ENCODE measurements at places on chromosomes 3 and 15.

- no peak for DNase-seq
These were observed 181.0 kb downstream of the SI start for GRCh38 chr3:164897342-164897741.

DNA sequence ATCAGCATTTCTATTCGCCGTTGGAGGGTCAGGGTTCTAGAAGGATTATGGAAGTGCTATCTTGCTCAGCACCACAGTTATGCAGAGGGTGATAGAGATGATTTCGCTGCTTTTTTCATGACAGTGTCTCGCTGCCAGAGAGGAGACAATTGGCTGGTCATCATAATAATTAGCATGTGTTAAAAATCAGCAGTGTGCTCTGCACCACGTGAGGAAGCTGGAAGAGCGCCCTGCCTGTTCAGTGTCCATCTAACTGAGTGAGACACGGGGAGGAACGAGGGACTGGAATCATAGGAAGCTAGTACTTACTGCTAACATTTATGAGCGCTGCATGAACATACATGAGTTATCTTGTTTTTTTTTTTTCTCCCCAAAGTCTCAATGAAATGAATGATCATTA, 116.2 kb upstream of the PLAAT1 start:
- no peak for DNase-seq

- no peak for DNase-seq
These were observed 17.9 kb upstream of the SPPL2A start for GRCh38 chr15:50783411-50783810.

- DNase-seq, result no peak
These were observed 84.9 kb upstream of the SPATA12 start for GRCh38 chr3:56975567-56975966.

GRCh38 chr15:25501828-25502446, 63.1 kb upstream of the UBE3A start:
- DNase-seq, result no peak

- no peak for DNase-seq
These were observed 45.4 kb downstream of the PDIA5 start for GRCh38 chr3:123112232-123112631.

- no peak for DNase-seq
These were observed 16.0 kb downstream of the WDR73 start for GRCh38 chr15:84638103-84638502.

GRCh38 chr3:47324278-47324865, 41.6 kb downstream of the KLHL18 start:
- peak; percentile 15 for DNase-seq

- no peak for DNase-seq
These were observed 22.0 kb downstream of the COL6A6 start for GRCh38 chr3:130539005-130539404.
